ENCODE measurements at places on chromosomes 1 and 21.

DNA sequence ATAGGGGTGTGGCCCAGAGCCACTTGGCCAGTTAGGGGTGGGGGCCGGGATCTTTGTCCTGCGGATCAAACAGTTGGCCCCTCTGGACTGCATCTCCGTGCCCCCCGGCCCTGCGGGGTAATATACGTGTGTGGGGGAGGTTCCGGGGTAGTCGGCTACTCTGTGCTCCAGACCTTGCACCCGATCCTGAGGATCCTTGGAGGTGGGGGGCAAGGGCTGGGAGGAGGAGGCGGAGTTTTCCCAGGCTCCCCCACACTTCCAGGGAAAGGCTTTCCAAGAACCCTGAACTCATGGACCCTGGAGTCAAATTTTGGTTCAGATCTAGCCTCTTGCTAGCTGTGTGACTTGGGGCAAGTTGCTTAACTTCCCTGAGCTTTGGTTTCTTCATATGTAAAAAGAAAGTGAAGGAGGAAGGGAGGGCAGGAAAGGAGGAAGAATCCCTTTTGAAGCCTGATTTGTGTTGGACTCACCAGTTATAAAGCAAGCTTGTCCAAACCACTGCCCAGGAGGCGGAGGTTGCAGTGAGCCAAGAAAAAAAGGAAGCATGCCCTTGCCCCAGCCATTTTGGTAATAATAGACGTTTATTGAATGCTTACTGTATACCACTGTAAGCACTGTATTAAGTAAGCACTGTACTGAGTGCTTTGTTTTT lies 686 bp downstream of the MIIP start:
- no peak for DNase-seq

DNA sequence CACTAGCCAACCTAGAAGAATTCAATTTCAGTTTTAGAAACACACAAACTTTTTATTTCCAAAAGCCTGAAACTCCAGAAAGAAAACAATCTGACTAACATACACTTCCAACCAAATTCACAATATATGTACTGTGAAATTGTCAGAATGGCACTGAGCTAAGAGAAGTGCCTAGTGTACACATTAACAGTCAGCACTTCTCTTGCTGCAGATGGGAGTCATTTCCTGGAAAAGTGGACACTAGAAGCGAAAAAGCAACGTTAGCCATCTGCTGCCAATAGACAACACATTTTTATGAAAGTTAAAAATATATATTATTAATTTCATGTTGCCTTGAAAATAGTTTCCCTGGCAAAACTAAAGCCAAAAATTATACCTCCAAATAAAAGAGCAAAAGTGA lies 66.1 kb downstream of the EPS15 start:
- DNase-seq, result no peak

DNA sequence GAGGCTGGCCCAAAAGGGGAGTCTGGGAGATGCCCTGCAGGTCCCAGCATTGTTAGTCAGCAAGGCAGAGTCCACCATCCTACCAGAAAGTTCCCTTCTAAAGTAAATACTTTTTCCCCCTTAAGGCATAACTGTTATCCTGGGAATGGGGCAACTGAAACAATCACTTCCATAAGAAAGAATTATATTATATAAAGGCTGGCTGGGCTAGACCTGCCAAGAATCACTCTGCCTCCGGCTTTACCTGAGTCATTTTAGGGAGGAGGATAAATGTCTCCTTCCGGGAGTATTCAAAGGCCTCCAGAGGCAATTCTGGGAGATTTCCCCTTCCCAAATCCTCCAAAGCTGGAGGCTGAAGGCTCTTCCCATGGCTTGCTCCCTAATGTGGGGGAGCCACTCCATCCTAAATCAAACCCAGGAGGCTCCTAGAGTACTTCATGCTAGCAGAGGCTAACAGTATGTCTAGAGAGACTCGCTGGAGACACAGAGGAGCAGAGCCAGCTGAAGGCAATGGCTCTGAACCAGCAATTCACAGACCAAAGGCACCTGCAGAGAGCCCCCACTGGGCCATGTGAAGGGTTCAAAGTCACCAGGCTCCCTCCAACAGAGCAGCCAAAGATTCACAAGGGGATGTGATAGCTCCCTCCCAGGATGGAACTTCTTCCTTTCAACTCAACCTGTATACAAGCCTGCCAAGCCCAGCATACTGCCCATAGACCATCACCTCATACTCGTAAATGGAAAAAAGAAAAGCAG lies 116.0 kb downstream of the ASTN1 start:
- DNase-seq, result no peak

GRCh38 chr1:211635597-211636205 lies 39.7 kb downstream of the NEK2 start:
- DNase-seq, result no peak

DNA sequence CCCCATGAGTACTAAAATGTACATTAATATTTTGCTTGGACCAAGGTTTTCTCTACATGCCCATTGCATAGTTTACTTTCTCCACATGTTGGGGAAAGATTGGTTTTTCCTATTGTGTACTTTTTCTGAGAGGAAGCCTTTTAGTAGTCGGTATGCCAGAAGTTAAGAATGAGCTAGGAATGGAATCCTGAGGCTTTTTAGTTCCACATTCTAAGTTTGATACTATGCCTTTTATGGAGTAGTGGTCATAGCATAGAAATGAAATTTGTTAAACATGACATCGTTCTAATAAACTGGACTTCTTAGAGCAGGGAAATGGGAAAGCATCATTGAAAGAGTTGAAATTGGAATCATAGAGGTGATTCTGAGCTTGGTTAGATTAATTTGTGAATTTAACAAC lies 64.3 kb downstream of the BCL9 start:
- DNase-seq, result no peak

DNA sequence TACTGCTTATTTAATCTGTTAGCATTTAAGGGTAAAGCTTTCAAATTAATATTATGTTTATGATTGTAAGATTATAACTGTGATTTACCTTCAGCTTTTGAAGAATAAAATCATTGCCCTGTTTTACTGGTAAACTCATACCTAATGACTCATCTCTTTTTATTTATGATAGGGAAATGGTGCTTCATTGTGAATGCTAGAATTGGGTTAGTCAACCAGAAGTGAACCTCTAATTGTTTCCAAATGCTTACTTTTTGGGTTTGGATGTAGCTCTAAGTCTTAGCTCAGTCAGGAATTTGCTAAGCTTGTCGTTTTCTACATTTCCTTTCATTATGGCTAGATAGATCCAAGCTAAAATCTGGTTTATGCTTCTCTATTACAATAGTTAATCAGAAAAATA lies 59.4 kb downstream of the SLC30A7 start:
- peak; percentile 92 for DNase-seq

DNA sequence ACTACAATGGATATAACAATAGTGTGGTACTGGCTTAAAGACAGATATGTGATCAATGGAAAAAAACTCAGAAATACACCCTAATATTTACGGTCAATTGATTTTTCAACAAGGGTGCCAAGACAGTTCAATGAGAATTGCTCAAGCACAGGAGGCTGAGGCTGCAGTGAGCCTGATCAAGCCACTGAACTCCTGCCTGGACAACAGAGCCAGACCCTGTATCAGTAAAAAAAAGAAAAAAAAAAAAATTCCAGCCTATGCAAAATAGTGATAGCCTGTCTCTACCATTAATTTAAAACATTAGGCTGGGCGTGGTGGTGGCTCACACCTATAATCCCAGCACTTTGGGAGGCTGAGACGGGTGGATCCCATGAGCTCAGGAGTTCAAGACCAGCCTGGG lies 70.0 kb downstream of the SLC27A3 start:
- no peak for DNase-seq

GRCh38 chr1:112934577-112934976 lies 21.4 kb downstream of the SLC16A1 start:
- no peak for DNase-seq

DNA sequence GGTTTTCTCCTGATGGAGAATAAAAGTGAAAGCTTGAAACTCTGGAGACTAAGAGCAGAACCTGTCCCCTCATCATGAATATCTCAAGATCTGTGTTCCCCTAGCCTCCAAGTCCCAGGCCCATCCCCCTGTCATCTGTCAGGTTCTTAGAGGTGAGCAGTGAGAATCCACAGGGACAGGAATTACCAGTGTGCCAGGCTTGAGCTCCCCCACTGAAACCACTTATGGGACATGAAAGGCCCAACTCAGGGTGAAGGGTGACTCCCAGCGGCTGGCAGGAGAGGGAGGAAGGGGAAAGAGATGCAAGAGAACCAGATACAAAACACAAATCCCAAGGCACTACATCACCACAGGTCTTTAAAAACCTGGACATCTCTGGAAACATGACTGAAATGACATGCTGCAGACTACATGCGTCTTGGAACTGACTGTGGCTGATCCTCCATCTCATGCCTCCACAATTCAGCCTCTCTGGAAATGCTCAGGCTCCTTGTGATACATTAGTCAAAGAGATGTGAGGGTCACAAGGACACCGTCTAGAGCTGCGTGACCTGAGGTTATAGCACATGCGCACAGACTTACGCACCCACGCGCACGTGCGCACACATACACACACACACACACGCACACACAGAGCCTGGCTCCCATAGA lies 6.8 kb upstream of the LY9 start:
- DNase-seq, result no peak

- no peak for DNase-seq
These were observed 148.1 kb downstream of the ADSS2 start for GRCh38 chr1:244303610-244303969.

GRCh38 chr1:180116964-180117763 lies 37.5 kb upstream of the QSOX1 start:
- no peak for DNase-seq

Data from SK-N-MC (cell line).